ENCODE measurements at places on chromosomes 4 and X.

DNA sequence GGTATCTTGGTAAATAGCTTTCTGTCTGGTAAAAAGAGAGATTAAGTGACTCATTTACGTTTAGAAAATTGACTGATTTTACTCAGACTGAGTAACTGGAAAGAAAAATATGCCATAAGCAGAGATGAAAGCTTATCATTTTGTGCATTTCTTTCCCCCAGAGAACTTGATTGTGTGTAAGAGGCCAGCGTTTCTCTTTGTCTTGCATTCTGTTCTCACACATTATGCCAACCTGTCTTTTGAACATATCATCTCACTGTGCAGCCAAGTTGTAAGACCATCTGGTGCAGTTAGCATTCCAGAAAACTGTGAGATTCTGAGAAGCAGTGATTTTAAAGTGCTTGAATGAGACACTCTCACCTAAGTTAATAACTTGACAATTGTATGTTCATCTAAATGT is 651.3 kb downstream of the TECRL start:
- DNase-seq, result no peak

- DNase-seq, result no peak
Measured at GRCh38 chrX:39063702-39064101, 262.4 kb downstream of the MID1IP1 start.

DNA sequence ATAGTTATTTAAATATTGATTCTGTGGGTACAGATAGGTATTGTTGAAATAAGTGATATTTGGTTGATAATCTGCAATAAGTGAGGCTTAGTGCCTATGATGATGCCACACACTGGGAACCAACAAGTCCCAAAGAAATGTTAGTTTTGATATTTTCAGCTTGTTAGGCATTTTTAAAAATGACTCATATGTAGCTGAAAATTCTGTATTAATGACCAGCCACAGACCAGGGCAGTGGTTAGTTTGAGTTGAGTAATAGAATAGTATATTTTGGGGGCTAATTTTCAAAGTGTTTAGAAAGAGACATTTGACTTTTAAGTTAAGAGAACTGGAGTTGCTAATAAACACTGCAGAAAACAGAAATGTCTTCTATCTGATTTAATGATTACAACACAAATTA is 9.4 kb downstream of the INTU start:
- DNase-seq, result no peak

GRCh38 chr4:138437263-138437851 is 195.2 kb upstream of the SLC7A11 start:
- no peak for DNase-seq

DNA sequence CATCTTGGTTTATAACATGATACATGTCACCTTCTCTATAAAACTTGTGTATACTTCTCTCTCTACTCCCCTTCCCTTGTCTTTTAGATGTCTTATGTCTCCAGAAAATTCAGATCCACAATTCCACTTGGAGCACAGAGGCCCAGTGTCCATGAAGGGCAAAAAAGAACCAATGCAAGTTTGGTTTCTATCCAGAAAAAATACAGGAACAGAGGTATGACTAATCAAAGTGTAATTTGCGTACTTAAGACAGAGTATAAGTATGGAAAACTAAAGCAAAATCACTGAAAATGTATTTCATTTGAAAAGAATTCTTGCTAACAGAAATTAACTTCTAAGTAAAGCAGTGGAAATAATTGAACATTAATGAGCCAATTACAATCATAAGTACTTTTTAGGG is 46.2 kb downstream of the GUCY1B1 start:
- no peak for DNase-seq

DNA sequence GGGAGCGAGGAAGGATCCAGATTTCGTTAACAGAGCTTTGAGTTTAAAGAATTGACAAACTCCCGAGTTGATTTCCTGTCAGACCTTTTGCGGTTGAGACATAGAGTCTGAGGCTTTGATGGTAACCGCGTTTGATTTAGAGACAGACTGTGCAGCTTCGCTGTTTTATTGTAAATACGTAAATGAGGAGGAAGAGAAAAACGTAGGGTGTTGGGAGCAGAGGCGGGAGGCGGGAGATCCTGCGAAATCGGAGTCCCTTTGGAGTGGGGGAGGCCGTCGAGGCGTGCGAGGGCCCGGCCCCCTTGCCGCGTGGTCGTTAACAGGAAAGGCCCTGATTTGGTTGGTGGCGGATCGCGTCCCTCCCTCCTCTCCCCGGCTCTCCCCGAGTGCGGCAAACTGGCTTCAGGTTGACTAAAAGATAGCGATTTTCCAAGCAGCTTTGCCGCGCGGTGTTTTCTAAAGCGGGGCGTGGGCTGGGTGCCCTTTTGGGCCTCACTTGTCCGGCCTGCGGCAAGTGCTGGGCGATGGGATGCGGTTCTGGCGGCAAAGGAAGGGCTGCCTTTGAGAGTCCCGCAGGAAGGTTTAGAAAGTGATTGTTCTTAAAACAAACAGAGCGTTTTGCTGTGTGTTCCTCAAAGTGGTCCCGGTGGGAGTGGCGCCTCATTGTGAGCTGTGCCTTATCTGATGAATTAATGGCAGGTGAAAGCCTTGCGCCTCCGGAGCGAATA is 857 bp downstream of the SCML1 start:
- DNase-seq, result peak; percentile 5

- no peak for DNase-seq
Measured at GRCh38 chr4:43423276-43423675, 530.8 kb downstream of the GRXCR1 start.

- DNase-seq, result no peak
Measured at GRCh38 chrX:112664924-112665323, 14.8 kb downstream of the LHFPL1 start.

- no peak for DNase-seq
Measured at GRCh38 chr4:10983885-10984640, 299.5 kb upstream of the CLNK start.

DNA sequence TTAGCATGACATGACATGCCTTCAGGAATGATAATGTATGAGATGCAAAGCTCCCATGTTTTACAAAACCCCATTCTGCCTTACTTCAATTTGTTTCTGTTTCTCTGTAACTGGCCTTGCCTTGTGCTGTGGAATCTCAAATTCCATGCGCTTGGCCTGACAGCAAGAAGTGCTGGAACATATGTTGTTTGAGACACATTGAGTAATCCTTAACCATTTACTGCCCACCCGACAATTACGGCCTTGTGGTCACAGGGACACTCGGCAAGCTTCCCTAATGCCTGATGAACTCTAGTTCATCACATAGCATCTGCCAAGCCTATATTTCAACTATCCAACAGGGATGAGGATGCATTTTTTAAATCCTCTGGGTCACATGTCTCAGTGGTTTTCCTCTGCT is 226.4 kb upstream of the CASK start:
- DNase-seq, result no peak

GRCh38 chrX:35726176-35726575 is 72.0 kb upstream of the MAGEB16 start:
- DNase-seq, result peak; percentile 6

DNA sequence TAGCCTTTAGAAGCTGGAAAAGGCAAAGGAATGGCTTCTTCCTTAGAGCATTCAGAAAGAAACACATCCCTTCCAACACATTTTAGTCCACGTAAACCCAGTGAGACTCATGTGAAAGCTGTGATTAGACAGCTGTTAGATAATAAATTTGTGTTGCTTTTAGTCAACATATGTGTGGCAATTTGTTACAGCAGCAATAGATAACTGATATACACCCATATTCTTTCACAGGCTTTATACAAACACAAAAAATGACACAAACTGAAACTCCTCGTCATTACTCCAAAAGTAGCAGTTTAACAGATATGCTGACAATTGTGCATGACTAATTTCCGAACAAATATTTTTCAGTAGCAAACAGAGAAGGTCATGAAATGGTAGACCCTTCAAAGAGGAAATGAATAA is 65.3 kb downstream of the ANTXR2 start:
- DNase-seq, result no peak

GRCh38 chr4:70874268-70875156 is 27.7 kb upstream of the MOB1B start:
- DNase-seq, result no peak

DNA sequence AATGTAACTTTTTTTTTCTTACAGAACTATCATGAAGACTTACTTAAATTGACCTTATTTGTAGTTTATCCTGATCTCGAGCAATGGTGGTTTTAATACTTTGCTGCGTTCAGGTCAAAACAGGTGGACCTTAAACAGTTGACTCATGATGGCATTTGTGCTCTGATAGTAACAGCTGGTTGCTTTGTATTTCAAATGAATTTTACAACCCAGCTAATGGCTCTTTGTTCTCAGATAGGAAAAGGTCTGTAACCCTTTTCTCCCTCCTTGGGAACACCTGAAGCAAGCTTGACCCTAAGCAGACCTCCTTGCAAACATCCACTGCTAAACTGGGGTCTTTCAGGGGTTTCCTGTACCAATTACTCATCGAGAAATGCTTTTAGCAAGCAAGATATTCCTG is 79.2 kb downstream of the F11 start:
- DNase-seq, result no peak

GRCh38 chrX:111101580-111101979 is 5.6 kb downstream of the PAK3 start:
- DNase-seq, result no peak

DNA sequence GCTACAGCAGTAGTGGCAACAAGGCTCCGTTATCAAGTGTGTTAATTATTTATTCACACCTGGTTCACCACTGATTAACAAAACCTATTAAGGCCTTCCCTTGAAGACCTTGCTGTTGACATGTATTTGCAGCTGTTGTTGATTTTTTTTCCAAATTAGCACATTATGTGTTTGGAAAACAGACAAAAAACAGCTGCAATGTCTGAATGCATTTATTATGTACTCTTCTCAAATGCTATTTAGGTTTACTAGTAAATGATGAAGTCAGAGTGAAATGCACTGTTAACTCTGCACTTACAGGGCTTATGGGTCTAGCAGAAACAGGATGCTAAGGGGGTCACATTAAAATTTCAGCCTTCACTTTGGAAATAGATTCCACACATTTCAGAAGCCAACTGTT is 99.5 kb upstream of the PCDH7 start:
- no peak for DNase-seq

GRCh38 chr4:37652747-37653527 is 33.2 kb downstream of the RELL1 start:
- DNase-seq, result no peak

GRCh38 chr4:134518574-134519217 is 317.1 kb upstream of the PABPC4L start:
- DNase-seq, result no peak

DNA sequence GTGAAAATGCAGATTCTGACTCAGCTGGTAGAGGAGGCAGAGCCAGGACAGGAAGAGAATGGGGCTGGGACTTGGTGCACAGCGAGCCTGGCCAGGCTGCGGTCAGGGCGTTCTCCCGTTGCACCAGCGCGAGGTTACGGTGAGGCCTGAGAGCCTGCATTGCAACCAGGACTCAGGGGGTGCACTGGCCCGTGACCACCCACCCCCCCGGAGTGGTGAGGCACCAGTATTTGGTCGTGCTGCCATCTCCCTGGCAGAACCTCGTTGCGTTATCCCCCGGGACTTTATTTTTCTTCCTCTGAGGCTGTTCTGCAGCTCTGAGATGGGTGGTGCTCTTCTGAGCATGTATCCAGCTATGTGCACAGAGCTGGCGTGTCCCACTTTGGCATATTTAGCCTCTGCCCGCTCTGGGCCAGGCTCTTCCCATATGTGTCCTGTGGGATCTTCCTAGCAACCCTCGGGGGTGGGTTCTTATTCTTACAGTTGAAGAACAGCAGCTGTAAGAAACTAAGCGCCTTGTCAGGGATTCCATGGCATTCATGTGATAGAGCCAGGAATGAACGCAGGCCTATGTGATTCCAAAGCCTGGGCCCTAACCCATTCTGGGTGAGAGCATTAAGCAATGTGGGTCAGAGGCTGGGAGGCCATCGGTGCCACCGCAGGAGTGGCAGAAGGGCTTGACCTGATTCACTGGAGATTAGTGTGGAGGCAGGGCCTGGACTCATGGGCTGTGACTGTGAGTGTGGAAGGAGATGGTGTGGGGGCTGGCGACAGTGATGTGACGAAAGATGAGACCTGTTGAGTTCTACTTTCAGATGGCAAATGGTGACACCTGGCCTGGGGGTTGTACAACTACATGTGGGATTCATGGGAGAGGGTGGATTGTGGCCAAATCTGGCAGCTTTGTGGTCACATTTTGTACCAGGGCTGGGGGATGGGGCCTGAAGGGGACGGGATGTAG is 3.1 kb downstream of the TADA2B start:
- DNase-seq, result no peak

- DNase-seq, result no peak
Measured at GRCh38 chr4:185865901-185866328, 53.9 kb upstream of the SORBS2 start.

DNA sequence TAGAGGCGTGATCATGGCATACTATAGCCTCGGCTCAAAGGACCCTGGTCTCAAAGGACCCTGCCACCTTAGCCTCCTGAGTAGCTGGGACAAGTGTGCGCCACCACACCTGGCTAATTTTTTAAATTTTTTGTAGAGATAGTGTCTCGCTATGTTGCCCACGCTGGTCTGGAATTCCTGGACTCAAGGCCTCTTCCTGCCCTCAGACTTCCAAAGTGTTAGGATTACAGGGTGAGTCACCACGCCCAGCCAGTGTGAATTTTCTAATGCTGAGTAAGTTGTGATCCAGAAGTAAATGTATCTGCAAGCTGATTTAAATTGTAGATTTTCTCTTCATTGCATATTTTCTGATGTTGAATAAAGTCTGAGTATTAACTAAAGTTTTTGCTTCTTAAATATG is 2.6 kb upstream of the ZNF674 start:
- peak; percentile 31 for DNase-seq

- DNase-seq, result no peak
Measured at GRCh38 chr4:181468451-181468850, 774.8 kb upstream of the TENM3 start.

DNA sequence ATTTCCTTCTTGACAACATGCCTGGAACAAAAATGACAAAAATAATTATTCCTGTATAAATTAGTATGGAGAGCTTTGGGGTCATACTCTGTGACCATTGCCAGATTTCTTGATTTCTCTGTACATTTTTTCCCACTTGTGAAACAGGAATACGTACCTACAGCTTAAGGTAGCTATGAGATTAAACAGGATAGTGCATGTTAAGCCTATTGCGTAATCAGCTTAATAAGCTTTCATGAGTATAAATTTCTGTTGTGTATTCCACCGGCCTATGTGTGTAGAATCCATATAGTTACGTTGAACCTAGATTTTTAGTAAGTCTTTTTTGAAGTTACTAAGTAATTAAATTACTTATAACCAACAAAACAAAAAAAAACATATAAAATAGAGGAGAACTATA is 334.9 kb downstream of the DCTD start:
- DNase-seq, result no peak

DNA sequence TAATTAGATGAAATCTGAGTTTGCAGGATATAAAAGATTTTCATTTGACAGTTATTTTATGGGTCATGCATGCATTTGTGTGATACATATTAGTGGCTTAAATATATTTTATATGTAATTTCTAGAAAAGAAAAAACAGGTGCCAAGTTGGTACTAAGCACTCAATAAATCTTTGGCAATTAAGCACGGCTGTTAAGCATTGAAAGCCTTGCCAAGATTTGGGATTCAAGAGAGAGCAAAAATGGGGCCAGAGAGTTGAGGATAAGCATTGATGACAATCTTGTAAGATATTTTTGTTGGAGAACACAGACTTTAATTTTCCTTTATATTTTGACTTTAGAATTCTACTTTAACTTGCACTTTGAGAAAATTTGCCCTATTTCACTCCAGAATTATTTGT is 249.8 kb upstream of the MAD2L1 start:
- DNase-seq, result no peak

- DNase-seq, result peak; percentile 30
Measured at GRCh38 chrX:14528629-14529289, 577 bp upstream of the GLRA2 start.

GRCh38 chr4:146255463-146255862 is 41.1 kb downstream of the REELD1 start:
- DNase-seq, result no peak

- DNase-seq, result peak; percentile 11
Measured at GRCh38 chr4:167290678-167291077, 56.4 kb upstream of the SPOCK3 start.

All from NCI-H460 (cell line).